ENCODE measurements at places on chromosomes 16 and 17.

DNA sequence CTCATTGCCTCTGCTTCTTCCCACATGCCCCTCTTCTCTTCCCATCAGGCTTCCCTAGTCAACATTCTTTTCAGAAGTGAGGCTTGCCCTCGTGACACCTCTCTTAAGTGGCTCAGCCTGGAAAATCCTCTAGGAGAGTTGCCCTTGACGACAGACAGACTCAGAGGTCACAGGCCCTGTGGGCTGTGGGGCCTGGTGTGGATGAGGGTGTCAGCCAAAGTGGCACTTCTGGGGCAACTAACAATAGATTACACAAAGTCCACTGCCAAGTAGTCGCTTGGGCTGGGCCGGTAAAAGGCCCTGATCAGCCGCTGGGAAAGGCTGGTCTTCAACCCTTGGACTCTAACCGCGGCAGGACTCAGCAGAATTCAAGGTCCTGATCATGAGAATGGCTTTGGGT is 33.7 kb upstream of the METTL16 start:
- no peak for DNase-seq

- DNase-seq: no peak
Observed at GRCh38 chr17:64723781-64724180, 61.7 kb upstream of the SMURF2 start.

DNA sequence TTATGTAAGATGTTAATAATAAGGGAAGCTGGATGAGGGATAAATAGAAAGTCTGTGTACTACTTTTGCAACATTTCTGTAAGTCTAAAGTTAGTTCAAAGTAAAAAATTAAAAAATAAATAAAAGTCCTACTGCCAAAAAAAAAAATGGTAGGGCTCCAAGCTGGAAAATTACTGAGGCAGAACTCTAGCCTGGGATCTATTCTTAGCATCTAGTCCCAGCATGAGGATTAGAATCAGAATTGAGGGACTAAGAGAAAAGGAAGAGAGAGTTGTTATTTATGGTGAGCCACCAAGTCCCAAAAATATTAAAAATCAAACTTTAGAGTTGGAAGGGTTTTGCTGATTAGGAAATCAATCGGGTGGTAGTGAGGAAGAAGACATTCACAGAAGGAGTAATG is 110.3 kb downstream of the CYB561 start:
- no peak for DNase-seq

GRCh38 chr17:58270476-58271215 is 10.1 kb downstream of the MPO start:
- no peak for DNase-seq

- peak; percentile 100 for DNase-seq
Observed at GRCh38 chr17:81394921-81395599, at the start of gene BAHCC1. Gene BAHCC1, plus strand, starts transcription at chr17:81395457. Its CDS starts 4,283 bp downstream, at chr17:81399740.

Measured in C1 segment of cervical spinal cord (tissue), 14 donors.